Stimulated activated naive CD4-positive, alpha-beta T cell treated with Interleukin-2 at 50 U/mL for 16 hours (primary cell): ENCODE measurements at places on chromosomes 11 and 22.

- no peak for DNase-seq
These were observed 40.7 kb downstream of the SWAP70 start for GRCh38 chr11:9704620-9705019.

GRCh38 chr11:116217006-116217405, 555.8 kb downstream of the BUD13 start:
- no peak for DNase-seq

DNA sequence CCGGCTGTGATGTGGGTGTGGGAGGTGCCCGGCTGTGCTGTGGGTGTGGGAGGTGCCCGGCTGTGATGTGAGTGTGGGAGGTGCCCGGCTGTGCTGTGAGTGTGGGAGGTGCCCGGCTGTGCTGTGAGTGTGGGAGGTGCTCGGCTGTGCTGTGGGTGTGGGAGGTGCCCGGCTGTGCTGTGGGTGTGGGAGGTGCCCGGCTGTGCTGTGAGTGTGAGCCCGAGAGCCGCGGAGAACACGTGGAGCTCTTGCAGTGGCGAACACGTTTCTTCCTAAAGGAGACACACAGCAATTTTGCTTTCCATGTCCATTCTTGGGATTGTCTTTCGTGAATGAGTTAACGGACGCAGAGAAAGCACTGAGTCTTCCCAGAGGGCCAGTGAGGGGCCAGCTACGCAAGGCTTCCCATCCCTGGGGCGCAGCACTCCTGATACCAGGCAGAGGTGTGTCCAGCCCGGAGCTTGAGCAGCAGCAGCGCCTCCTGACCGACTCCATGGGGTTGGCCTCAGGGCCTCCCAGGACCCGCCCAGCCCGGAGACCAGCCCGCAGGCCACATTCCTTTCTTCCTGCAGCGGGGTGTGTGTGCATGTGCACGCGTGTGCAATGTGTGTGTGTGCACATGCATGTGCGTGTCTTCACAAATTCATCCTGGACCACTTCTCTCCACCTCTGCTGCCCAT, 245.0 kb upstream of the B3GAT1 start:
- no peak for DNase-seq

DNA sequence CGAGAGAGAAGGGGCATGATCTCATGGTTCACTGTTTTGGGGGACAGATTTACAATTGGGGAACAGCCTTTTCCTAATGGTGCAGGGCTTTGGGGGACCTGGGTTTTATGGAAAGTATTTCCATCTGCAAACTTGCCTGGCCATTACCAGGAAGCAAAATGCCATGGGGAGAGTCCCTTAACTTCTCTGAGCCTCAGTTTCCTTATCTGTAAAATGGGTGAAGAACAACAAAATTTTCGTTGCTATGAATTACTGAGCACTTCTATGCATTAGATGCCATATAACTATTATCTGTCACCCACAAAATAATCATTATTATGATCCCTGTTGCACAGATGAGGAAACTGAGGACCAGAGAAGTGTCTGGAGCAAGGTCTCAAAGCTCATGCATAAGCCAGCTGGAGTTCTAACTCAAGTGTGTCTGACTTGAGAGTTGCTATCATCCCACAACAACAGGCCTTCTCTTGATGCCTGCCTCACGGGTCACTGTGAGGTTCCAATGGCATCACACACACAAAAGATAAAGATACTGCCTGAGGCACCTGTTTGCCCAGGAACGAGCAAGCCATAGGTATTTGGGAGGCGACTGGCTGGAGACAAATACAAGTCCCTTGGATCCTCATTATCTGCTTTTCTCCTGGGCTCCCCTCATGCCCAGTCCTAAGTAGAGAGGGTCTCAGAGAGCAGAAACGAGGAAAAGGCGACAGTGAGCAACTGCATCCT, 15.8 kb downstream of the TPST2 start:
- no peak for DNase-seq

GRCh38 chr11:776561-777287, 563 bp downstream of the GATD1 start:
- peak; percentile 63 for DNase-seq

DNA sequence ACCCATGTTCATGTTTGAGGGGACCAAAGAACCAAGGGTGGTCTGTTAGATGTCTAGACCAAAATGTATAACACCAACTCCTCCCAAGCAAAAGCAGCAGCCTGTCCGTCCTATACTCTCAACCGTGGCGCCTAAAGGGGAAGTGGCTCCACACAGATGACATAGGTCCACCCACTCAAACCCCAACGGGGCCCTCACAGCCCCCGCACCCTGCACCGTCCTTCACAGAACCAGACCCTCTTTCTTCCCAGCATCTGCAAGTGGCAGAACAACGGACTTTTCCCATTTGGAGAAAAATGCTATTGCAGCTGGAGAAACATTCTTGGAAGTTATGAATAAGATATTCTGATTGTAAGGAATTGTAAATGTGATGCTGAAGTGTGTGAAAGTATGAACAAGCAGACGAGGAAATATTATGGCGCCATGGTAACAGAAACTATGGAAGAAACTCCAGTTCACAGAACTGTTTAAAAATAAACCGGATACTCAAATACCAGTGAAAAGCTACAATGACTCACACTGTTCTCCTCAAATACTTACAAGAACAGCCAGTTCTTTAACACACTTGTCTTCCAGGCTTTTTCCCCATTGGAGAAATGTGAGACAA, 76.5 kb upstream of the ARFGAP3 start:
- peak; percentile 26 for DNase-seq

- DNase-seq: no peak
These were observed 21.4 kb downstream of the PANX1 start for GRCh38 chr11:94150056-94150455.

DNA sequence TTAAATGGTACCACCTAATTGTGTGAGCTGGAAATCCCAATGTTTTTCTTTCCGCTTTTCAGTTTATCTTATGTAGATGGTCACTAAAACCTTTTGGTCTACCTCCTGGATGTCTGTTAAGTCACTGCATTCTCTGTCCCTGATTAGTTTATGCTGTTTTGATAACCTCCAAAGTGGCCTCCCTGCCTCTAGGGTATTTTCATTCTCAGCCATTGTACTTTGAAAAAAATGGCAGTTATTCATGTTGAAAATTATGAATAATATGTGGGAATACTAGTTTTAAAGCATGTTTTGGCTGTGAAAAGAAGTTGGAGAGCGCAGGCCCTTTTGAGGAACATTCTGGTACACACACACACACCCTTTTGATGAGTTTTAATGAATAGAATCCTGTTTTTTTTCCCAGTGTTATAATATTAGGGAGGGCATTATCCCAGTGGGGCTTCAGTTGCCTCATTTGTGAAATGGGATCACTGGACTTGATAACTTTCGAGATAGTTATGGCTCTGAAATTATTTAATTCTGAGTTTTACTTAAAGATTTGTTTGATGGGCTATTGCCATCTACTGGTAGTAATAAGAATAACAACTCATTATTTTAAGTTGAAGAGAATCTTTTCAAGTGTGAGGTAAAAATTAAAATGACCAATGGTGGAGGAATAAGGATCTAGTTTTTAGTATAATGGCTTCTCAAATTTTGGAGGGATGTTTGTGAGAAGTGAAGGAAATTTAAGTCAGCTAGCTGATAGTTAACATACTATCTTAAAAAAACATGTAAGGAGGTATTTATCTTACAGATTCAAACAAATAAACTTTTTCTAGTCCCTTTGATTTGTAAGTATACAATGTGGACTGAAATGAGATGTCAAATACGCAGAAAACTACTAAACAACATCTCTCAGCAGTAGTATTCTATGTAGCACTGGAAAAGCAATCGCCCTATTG, 3.9 kb downstream of the FDX1 start:
- no peak for DNase-seq

DNA sequence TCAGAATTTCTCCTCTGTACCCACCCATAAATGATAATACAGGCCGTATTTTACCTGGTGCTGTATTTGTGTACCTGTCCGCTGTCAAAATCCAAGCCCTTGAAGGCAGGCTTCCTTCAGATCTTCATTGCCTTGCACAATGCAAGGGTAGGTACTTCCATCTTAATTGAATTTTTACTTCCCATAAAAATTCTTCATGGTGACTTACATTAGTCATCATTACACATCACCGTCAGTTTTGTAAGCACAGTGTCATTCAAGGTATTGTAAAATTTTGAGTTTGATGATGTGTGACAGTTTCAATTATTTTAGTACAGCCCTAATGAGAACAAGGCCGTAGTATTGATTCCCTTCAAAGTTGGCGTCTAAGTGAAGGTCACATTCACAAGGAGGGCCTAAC, 770 bp upstream of the TSG101 start:
- no peak for DNase-seq

DNA sequence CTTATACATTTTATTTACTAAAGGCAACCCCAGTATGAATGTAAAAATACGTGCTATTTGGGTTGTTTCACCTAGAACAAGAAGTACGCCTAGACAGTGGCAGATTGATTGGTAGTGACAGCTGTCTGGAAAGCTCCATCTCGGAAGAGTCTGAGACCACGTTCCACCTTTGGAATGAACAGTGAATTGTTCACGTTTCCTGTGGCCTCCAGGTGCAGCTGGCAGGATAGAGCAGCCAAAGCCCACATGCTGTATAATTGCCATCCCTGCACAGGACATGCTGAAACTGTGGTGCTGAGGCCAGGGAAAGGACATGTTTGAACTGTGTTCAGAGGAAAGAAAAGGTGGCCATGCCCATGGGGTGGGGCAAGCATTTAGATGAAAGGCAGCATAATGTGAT, 218.7 kb upstream of the MTNR1B start:
- no peak for DNase-seq

DNA sequence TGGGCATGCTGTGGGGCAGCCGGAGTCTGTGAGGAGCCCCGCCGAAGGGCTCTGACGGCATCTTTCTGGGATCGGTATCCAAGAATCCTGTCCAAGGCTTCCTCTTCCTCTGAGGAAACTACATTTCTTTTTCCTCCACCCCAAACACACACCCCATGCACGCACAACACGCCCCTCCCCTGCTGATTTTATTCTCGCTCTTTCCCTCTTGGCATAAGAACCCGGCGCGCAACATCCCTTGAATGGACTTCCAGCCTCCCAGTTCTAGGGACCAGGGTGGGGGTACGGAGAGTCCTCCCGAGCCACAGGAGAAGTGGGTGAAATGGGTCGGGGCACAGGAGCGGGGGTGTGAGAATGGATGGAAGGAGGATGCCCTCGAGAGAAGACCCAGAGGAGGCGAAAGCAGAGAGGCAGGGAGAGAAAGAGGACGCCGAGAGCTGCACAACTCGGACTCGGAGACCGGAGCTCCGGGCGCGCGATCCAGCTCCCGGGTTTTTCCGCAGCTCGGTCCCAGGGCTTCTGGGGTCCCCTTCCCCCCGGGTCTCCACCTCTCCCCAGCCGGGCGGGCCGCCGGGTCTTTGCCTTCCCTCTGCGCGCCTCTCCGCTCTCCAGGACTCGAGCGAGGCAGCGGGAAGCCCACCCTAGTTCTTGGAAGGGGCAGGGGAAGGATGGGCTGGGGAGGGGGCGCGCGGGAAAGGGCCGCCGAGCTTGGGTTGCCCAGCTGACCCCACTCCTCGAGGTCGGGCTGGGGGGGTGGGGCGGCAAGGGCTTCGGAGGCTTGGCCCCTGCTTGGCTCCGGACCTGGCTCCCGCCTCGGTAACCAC, 1.5 kb upstream of the LARGE1 start:
- no peak for DNase-seq

DNA sequence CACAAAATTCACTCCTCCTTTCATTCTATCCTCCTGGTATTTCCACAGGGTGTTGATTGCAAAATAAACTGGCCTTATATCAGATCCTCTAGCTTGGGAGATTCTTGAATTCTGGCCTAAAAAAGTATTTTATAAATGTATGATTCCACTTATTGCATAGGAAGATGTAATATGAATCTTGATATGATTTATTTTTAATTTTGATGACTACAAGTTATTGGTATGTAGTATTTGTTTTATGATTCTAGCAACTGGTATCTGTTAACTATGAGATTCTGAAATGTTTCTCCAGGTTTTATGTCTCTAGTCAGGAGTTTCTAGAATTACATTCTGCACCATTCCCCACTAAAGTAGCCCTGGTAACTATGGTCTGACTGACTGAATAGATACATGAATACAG, 373.9 kb upstream of the C11orf87 start:
- DNase-seq: no peak

GRCh38 chr11:60942219-60942618, 9.8 kb downstream of the SLC15A3 start:
- no peak for DNase-seq

GRCh38 chr22:24072361-24072760, 61.3 kb downstream of the CABIN1 start:
- DNase-seq: no peak

DNA sequence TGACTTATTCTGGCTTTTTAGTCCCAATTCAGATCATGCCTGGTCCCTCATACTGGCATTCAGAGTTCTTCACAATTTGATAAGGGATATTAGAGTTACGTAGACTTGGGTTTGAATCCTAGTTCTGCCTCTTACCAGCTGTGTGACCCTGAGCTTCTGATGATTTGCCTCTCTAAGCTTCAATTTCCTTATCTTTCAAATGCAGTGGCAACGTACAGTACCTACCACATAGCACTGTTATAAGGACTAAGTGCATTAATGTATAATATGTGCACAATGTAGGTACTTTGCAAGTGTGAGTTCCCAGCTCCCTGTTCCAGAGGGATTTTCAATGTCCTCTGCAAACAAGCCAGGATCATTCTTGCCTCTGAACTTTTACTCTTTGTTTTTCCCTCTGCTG, 7.3 kb downstream of the RHOG start:
- DNase-seq: no peak

DNA sequence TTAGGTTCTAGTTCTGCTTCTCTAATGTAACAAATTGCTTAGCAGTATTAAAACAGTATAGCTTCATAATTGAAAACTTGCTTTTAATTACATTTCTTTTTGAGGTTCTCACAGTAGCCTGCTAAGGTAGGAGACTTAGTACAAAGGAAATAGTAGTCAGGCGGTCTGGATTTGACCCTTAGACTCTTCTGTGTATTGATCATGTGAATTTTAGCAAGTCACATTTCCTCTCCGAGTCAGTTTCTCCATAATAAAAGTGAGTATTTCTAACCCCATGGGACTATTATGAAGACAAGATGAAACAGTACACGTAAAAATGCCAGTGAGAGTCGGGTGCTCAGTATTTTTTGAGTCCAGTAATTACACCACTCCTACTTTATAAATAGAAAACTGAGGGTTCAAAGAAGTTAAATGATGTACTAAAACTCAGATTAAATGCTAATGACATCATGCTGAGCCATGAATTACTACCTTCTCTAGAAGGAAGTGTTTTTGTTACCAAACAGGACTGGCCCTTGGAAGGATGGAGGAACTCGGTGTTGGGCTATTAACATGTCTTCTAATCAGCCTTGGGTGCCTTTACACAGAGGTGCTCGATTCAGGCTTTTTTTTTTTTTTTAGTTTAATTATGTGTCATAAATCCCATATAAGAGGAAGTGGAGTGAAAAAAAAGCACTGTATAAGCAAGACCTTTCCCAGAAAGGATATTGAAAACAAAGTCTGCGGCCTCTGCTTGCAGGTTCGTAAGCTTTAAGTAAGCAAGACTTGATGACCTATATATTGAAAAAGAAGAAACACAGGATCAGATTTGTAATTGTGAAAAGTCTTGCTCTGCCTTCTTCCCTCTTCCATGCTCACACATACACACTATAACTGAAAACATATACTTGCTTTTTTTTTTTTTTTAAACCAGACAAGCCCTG, 109.0 kb downstream of the EMSY start:
- no peak for DNase-seq

- DNase-seq: no peak
These were observed 1.8 kb upstream of the MYO7A start for GRCh38 chr11:77126156-77126775.
